ENCODE measurements at places on chromosomes 1 and 21.

DNA sequence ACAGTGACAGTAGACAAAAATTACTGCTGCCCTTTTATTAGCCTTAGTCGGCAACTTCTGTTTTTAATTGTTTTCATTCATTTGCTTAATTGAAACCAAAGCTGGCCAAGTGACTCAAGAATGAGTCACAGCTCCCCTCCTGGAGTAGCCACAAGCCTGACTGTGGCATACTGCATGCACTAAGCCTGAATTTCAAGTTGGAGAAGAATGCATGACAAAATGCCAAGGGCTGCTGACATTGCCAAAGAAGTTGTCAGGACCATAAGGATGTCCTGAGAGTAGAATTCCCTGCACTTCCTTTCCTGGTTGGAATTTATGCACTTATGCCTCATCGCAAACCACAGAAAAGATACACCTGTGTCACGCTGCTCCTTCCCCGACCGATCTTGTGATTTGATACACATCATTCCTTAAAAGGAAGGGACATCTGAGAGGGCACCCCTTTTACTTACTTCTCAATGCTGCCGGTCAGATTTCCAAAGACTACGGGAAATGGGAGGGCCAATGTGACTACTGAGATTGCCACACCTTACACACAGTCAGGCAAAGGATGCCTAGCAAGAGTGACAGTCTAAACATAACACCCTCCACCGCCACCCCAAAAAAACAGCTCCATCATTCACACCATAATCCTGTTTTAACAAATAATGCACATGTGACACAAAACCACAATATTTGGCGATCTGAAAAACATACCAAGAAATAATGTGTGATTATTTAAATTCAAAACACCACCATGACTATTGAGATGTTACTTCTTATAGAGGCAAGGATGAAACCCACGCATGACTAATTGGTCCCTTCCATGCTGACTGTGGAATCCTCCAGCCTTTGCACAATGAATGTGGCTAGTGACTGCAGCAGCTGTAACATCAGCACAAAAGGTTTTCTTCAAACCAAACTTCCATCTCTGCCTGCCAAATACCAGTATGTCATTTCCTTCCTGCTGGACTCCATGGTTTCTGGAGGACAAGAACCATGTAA lies 28.2 kb downstream of the VAV3 start:
- DNase-seq: peak; percentile 7

GRCh38 chr1:161206411-161207140 lies 4.4 kb downstream of the NDUFS2 start:
- no peak for DNase-seq

DNA sequence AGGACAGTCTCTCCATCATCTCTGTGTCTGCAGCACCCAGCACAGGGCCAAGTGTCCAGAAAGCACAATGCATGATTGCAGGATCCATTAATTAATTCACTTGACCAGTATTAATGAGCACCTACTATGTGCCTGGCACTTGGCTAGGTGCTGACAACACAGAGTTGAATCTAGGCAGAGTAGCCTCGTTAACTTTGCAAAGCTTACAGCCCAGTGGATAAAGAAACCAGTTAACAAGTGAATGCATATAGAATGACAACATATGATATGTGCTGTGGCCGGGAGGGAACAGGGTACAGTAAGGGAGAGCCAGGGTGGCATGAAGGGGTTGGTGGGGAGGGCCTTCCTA lies 10.9 kb downstream of the SLC1A7 start:
- DNase-seq: no peak

DNA sequence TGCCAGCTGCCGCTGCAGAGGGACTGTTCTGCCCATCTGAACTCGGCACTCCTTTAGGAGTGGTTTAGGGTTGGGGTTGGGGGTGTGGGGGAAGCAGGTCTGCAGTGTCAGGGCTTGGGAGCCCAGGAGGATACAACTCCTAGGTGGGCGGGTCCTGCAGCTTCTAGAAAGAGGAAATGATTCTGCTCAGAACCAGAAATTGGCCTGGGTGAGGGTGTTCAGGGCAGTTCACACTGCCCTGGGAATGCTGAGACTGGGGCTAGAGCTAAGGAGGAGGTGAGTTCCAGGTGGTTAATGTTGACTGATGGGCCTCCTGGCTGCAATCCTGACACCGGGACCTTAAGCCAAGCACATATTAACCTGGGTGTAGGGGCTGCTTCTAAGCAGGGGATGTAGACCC lies 4.8 kb upstream of the SLC26A9 start:
- no peak for DNase-seq

- no peak for DNase-seq
Observed at GRCh38 chr1:76314730-76315129, 240.2 kb downstream of the ST6GALNAC3 start.

GRCh38 chr1:112196008-112196588 lies 199.9 kb upstream of the CTTNBP2NL start:
- no peak for DNase-seq

GRCh38 chr1:248348475-248348874 lies at the start of gene OR14C36:
OR14C36 (plus strand) TSS chr1:248348775; CDS start chr1:248348775, 0 bp downstream.
- DNase-seq: no peak

GRCh38 chr1:208007319-208007937 lies 96.5 kb upstream of the CD34 start:
- DNase-seq: no peak

- DNase-seq: peak; percentile 65
Observed at GRCh38 chr1:78291418-78291817, 199.4 kb upstream of the PTGFR start.

DNA sequence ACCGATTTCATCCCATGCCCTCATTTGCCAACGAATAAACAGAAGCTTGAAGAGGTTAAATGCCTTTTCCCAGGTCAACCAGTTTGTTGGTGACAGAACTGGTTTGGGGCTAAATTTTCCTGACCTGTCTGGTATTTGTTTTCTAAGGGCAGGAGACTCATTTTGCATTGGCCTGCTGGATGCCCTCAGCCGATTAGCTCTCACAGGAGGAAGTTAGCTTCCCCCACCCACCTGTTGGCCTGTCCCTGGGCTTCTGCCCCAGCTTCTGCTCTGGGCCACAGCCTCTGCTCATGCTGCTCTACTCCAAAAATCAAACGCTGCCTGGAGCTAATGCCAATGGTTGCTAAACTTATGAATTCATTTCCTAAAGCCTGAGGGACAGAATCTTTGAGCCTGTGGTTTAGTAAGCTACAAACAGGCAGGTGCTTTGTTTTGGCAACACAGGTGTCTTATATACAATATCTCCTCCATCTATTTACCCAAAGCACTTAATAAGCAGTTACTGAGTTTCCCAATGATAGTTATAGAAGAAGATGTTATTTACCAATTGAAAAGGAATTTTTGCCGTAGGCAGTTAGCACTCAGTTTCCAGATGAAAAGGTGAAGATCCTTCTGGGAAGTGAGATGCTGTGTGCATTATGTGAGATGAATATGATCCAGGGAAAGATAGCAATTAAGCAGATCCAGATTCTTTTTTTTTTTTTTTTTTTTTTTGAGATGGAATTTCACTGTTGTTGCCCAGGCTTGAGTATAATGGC lies 82.3 kb downstream of the TM2D1 start:
- DNase-seq: no peak

GRCh38 chr1:218755128-218755527 lies 410.0 kb downstream of the TGFB2 start:
- DNase-seq: no peak

DNA sequence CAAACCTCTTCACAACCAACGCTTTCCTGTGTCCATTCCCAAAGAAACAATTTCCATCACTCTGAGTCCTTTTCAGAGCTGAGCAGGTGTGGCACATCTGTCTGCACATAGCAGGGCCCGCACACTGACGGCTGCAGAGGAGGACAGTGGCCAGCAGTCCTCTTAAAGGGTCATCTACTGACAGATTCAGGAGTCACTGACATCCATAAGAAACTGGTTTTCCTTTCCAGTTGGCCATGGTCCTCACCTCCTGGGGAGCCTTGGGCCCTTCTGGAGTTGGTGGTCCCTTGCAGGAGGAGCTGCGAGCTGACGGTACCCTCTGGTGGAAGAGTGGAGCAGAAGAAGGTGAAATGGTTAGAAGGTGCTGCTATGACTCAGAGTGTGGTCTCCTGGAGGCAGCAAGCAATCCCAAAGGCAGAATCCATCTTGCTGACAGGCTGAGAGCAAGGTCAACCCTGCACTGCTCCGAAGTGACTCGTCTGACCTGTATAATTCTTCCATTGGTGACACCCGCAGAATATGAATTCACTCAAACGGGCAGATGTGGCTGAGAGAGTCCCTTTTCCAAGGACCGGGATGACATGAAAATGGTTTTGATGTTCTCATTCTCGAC lies 278.5 kb upstream of the C1orf174 start:
- DNase-seq: no peak

GRCh38 chr1:152870831-152871730 lies 7.0 kb upstream of the SMCP start:
- peak; percentile 34 for DNase-seq

DNA sequence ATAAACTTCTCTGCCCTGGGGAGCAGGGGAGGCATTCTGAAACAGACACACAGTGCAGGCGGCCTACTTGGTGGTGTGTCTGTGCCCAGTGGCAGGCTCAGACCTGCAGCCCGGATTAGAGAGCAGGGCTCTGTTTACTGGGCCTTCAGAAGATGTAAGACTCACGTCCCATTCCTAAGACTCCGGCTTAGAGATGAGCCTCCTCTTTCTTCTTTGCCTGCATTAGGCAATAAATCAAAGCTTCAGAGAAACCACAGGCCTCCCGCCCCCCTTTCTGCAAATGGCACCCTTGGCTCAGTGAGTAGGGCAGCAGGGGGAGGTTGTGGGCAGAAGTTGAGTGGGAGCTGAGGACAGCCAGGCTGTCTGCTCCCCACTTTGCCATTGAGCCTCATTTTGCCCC lies 35.8 kb downstream of the LGR6 start:
- DNase-seq: no peak

DNA sequence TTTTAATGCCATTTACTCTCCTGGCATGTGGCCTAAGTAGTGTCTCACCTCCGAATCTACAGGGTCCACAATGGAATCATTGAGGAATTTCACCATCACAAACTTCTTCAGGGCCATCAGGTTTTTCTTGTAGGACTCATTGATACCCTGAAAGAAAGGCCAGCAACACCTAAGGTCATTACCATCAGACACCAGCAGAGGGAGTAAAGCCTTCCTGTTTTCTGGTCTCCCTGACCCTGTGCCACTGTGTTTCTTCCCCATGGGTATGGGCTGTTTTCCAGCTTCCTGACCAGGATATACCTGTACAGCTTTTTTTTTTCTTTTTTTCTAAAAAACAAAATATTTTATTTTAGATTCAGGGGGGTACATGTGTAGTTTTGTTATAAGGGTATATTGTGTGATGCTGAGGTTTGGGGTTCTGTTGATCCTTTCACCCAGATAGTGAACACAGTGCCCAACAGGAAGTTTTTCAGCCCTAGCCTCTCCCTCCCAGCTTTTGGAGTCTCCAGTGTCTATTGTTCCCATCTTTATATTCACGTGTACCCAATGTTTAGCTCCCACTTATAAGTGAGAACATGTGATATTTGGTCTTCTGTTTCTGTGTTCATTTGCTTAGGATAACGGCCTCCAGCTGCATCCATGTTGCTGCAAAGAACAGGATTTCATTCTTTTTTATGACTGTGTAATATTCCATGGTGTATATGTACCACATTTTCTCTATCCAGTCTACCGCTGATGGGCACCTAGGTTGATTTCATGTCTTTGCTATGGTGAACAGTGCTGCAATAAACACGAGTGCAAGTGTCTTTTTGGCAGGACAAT lies 18.3 kb downstream of the PPT1 start:
- DNase-seq: peak; percentile 40

- no peak for DNase-seq
Observed at GRCh38 chr1:96080925-96081324, 640.7 kb upstream of the PTBP2 start.

GRCh38 chr1:203799971-203800370 lies 4.5 kb downstream of the ZBED6 start:
- no peak for DNase-seq

GRCh38 chr1:88275259-88275862 lies 408.7 kb upstream of the PKN2 start:
- DNase-seq: no peak

GRCh38 chr1:17377325-17377953 lies 5.4 kb downstream of the PADI6 start:
- no peak for DNase-seq

DNA sequence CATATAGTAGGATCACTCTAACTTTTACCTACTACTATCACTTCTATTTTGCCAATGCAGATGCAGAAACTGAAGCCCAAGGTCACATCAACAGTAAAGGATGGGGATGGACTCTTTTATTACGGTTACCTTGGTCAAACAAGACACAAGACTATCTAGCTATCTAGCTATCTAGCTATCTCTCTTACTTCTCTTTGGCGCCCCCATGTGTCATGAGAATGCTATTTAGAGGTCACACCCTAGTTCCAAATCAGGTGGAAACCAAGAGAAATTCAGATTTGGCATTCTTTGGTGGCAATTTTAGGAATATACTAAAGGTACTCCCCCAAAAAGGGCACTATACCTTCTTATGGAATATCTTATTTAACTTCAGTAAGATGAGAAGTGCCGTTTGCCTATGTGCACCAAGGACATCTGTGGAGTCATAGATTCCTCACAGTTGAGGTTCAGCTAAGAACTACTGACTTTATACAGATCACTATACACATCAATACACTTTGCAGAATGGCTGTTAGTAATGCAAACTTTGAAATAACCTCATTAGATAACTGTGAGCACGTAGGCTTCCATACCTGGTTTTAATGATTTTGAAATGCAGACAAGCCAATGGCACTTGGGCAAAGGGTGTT lies 6.7 kb downstream of the ZNF648 start:
- peak; percentile 36 for DNase-seq

DNA sequence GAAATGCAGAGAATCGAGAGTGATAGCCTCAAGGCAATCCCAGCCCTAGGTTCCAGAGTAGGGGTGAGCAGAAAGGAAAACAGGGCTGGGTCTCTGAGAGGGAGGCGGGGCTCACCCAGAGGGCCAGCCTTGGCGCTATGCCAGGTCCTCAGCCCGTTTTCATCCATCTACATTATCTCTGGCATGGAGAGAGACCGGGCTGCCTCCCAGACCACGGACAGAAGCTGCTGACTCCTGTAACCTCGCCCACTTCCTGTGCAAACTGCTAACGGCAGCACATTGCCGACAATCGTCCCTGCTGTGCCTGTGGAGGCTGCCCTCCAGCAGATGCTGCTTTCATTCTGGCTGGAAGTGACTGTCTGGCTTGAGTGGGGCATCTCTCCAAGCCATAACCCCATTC lies 569.1 kb downstream of the NPHP4 start:
- no peak for DNase-seq

- DNase-seq: no peak
Observed at GRCh38 chr1:230977761-230978490, 735 bp downstream of the TTC13 start.

- no peak for DNase-seq
Observed at GRCh38 chr21:21675601-21676000, 677.4 kb downstream of the NCAM2 start.
